Vagina (tissue), 2 donors: ENCODE measurements at places on chromosomes 2 and 18. TPM values are rescaled to one million over a fixed set of nuclear protein-coding genes. Genes with fewer than 3 reads are reported as not detected.

Gene TTC21B
- total RNA-seq, result 40.5 TPM

DNA sequence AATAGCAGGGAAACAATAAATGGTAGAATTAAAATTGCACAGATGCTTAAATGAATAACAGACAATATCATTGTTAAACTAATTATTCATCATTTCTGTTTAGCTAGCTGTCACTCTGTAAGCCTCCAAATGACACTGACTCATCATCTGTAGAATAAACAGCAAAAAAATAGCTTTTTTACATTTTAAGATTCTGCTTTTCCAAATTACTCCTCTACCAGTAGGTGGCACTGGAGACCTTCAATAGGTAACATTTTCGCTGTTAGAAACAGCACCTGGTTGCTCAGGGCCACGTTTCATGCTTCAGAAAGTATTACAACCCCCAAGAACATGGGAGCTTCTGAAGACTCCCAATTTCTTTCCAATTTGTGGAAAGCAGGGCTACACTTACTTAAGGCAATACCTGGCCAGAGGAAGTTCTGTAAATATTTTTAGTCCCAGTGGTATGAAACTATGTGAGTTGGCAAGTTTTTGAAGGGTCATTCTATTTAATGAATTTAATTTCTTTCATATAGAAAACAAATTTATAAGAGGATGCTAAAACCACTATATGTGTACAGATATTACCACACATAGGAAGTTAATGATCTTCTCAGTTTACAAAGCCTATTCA is 45.4 kb downstream of the TTN start:
- H3K36me3 ChIP-seq, result no peaks in the 10 kb centered on the region
- H3K27ac ChIP-seq, result no peak overlapping the region
- H3K27me3 ChIP-seq, result no peaks in the 10 kb centered on the region
- H3K4me3 ChIP-seq, result no peak overlapping the region
- no peaks in the 10 kb centered on the region for H3K4me1 ChIP-seq

Gene TMEM198
- total RNA-seq, result 1.5 TPM

- no peaks in the 10 kb centered on the region for H3K27me3 ChIP-seq
- no peak overlapping the region for H3K4me3 ChIP-seq
- H3K36me3 ChIP-seq, result no peaks in the 10 kb centered on the region
- no peak overlapping the region for H3K27ac ChIP-seq
Measured at GRCh38 chr2:19457809-19458208, 99.4 kb upstream of the OSR1 start.

Gene TCF23
- 7.4 TPM for total RNA-seq

DNA sequence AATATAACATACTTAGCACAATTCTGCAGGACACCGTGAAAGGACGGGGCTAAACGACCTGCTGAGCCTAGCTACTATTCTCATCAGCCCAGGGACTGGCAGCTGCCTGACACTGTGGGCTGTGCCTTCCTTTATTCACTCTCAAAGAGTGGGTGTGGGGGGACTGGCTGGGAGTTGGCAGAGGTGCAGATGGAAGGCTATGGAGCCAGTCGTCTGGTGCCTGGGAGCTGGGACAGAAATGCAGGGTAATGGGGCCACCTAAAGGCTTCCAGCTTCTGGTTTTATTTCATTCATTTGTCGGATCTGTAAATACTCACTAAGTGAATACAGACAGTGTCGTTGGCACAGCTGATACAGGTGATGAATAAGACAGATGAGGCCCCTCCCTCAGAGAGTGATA is 56.0 kb upstream of the NFU1 start:
- H3K27ac ChIP-seq, result no peak overlapping the region
- H3K27me3 ChIP-seq, result no peaks in the 10 kb centered on the region
- DNase-seq, result no peak
- H3K4me3 ChIP-seq, result no peak overlapping the region
- H3K36me3 ChIP-seq, result no peaks in the 10 kb centered on the region
- no peaks in the 10 kb centered on the region for H3K4me1 ChIP-seq

- H3K4me1 ChIP-seq, result peaks cover 60% of the 10 kb centered on the region
- H3K36me3 ChIP-seq, result no peaks in the 10 kb centered on the region
- peak overlapping the region; percentile 94 for H3K4me3 ChIP-seq
- H3K27ac ChIP-seq, result peak overlapping the region; percentile 95
Measured at GRCh38 chr2:8680822-8681760, 765 bp upstream of the ID2 start.

GRCh38 chr2:238525990-238526389 is 99.3 kb downstream of the ASB1 start:
- no peak overlapping the region for H3K27ac ChIP-seq
- peaks cover 23% of the 10 kb centered on the region for H3K4me1 ChIP-seq
- no peak for DNase-seq

- H3K4me1 ChIP-seq, result no peaks in the 10 kb centered on the region
- no peak overlapping the region for H3K4me3 ChIP-seq
- DNase-seq, result no peak
- no peaks in the 10 kb centered on the region for H3K27me3 ChIP-seq
Measured at GRCh38 chr2:168821992-168822391, 19.6 kb downstream of the NOSTRIN start.

DNA sequence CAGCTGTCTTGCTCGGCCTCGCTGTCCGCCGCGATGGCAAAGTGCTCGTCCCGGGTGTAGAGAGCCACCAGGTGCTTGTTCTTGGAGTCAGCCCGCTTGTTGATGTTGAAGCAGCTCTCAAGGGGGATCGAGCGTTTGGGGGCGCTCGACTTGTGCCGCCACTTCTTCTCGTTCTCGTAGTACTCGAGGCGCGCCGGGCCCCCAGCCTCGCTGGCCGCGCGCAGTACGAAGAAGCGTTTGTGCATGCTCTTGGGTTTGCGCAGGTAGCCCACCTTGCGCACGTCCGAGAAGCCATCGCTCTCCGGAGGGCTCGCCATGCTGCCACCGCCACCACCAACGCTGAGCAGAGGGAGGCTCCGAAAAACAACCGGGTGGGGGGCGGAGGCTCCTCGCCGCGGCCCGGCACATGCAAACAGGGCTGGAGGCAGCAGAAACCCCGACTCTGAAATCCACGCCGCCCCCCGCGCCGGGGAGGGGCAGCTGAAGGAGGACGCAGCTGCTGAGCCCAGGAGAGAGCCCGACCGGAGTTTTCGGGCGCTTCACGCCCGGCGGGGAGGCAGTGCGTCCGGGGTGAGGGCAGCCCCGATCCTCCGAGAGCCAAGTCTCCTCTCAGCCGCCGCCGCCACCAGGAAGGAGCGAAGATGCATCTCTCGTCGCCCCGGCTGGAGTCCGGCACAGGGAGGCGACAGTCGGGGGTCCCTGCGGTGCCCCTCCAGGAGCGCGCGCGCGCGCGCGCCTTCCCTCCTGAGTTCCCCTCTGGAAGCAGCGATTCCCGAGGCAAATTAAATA is 1.0 kb downstream of the IRS1 start:
- DNase-seq, result peak; percentile 88
- H3K4me1 ChIP-seq, result peaks cover 57% of the 10 kb centered on the region
- H3K36me3 ChIP-seq, result no peaks in the 10 kb centered on the region
- H3K27me3 ChIP-seq, result no peaks in the 10 kb centered on the region
- H3K27ac ChIP-seq, result peak overlapping the region; percentile 95

Gene SULT1C4
- total RNA-seq, result 8.8 TPM

DNA sequence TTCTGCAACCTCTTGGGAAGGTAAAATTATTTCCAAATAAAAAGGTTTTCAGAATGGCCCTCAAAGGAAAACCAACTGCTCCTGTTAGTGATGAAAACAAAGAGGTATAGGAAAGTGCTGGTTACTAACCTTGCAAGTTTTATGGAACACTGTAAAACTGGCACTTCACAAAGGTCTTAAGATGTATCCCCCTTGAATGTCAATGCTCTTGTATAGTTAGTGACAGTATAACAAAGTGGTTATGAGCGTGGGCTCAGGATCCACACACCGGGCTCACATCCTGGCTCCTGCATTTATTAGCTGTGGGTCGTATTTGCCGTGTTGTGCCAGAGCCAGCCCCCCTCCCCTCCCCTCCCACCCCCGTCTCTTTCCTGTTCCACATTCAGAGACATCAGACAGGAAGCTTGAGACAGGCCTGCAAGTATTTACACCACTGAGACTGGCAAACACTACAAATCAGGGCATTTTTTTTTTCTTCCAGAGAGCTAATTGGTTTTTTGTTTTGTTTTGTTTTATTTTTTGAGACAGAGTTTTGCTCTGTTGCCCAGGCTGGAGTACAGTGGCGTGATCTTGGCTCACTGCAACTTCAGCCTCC is 9.2 kb upstream of the DNPEP start:
- H3K4me1 ChIP-seq, result no peaks in the 10 kb centered on the region
- H3K27me3 ChIP-seq, result no peaks in the 10 kb centered on the region
- H3K36me3 ChIP-seq, result no peaks in the 10 kb centered on the region
- no peak overlapping the region for H3K4me3 ChIP-seq
- no peak overlapping the region for H3K27ac ChIP-seq

- H3K27me3 ChIP-seq, result no peaks in the 10 kb centered on the region
- no peaks in the 10 kb centered on the region for H3K4me1 ChIP-seq
- H3K36me3 ChIP-seq, result no peaks in the 10 kb centered on the region
- peak; percentile 69 for DNase-seq
Measured at GRCh38 chr18:23875966-23876895, 138.3 kb upstream of the TTC39C start.

- H3K4me3 ChIP-seq, result no peak overlapping the region
- no peak for DNase-seq
- no peaks in the 10 kb centered on the region for H3K4me1 ChIP-seq
- H3K27ac ChIP-seq, result no peak overlapping the region
- no peaks in the 10 kb centered on the region for H3K27me3 ChIP-seq
- no peaks in the 10 kb centered on the region for H3K36me3 ChIP-seq
Measured at GRCh38 chr18:75376004-75376403, 51.5 kb downstream of the SMIM21 start.

GRCh38 chr2:19632403-19632991 is 269.3 kb downstream of the TTC32 start:
- H3K27ac ChIP-seq, result no peak overlapping the region
- no peaks in the 10 kb centered on the region for H3K36me3 ChIP-seq
- no peak overlapping the region for H3K4me3 ChIP-seq
- H3K4me1 ChIP-seq, result no peaks in the 10 kb centered on the region

Gene DNMT3A
- total RNA-seq, result 28.0 TPM

DNA sequence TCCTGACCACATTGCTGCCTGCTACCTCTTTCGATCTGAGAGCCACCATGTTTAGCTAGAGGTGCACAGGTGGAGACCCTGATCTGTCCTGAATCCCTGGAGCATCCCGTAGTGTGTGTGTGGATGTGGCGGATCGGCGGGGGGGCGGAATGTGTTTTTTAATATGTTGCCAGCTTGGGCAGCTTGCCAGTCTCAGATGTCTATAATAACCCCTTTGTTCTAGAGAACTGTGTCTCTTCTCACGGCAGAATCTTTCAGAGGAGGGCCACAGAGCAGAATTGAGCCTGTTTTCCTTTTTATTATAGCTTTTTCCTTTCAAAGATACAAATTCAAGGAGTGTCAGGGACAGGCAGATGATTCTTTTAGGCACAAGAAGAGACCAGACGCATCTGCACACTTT is 934.1 kb upstream of the KLHL29 start:
- H3K27ac ChIP-seq, result no peak overlapping the region
- H3K4me3 ChIP-seq, result no peak overlapping the region
- H3K4me1 ChIP-seq, result no peaks in the 10 kb centered on the region
- no peaks in the 10 kb centered on the region for H3K36me3 ChIP-seq
- DNase-seq, result no peak
- H3K27me3 ChIP-seq, result no peaks in the 10 kb centered on the region

GRCh38 chr2:134351899-134352298 is 98.0 kb downstream of the MGAT5 start:
- H3K27me3 ChIP-seq, result no peaks in the 10 kb centered on the region
- H3K27ac ChIP-seq, result no peak overlapping the region
- H3K4me3 ChIP-seq, result no peak overlapping the region
- no peaks in the 10 kb centered on the region for H3K4me1 ChIP-seq
- no peaks in the 10 kb centered on the region for H3K36me3 ChIP-seq

DNA sequence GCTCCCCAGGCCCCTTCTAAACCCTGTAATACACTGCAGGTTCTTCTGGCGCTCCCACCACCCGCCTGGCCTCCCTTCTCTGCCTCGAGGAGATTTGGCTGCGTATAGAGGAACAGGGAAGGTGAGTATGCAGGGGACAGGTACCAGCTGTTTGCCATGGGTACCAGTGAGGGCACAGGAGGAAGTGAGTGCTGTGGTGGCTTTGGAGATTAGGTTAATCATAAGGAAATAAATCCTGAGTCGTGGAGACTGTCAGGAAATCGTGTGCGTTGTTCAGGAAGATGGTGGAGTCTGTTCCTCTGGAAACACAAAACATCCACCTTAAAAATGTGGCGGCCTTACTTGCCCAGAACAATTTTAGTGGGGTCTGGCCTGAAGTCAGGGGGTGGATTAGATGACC is 230.4 kb downstream of the FAM210A start:
- DNase-seq, result no peak
- no peak overlapping the region for H3K4me3 ChIP-seq
- H3K36me3 ChIP-seq, result no peaks in the 10 kb centered on the region

DNA sequence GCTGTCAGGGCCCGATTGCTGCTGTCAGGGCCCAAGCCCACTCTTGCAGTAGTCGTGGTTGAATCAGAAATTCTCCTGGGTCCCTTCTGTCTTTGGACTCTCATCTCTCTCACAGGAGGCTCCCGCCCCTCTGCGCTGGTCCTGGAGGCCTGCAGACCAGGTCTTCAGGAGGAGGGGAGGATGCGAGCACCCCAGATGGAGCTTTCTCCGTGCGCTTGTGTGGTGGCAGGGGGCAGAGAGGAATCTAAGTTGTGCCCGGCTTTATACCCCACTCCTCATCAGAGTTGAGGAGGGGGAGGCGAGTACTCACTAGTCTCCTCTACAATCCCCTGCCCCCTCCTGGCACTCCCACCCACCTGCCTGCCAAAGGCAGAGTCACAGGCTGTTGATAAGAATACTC is 10.4 kb downstream of the EN1 start:
- no peak for DNase-seq
- peaks cover 13% of the 10 kb centered on the region for H3K27me3 ChIP-seq
- H3K27ac ChIP-seq, result no peak overlapping the region
- H3K36me3 ChIP-seq, result no peaks in the 10 kb centered on the region

- no peaks in the 10 kb centered on the region for H3K36me3 ChIP-seq
- no peaks in the 10 kb centered on the region for H3K27me3 ChIP-seq
- no peak for DNase-seq
- H3K4me1 ChIP-seq, result no peaks in the 10 kb centered on the region
Measured at GRCh38 chr2:215940645-215941184, 72.6 kb downstream of the MREG start.

Gene IL1RL2
- 5.2 TPM for total RNA-seq

GRCh38 chr2:232085164-232085563 is 123.7 kb downstream of the DIS3L2 start:
- H3K27me3 ChIP-seq, result no peaks in the 10 kb centered on the region
- H3K4me1 ChIP-seq, result no peaks in the 10 kb centered on the region
- no peak overlapping the region for H3K27ac ChIP-seq
- no peak overlapping the region for H3K4me3 ChIP-seq
- no peaks in the 10 kb centered on the region for H3K36me3 ChIP-seq
- no peak for DNase-seq

GRCh38 chr2:190646780-190647522 is 1.9 kb upstream of the NAB1 start:
- no peak overlapping the region for H3K4me3 ChIP-seq
- peaks cover 25% of the 10 kb centered on the region for H3K4me1 ChIP-seq
- no peaks in the 10 kb centered on the region for H3K27me3 ChIP-seq
- DNase-seq, result no peak
- H3K27ac ChIP-seq, result no peak overlapping the region
- no peaks in the 10 kb centered on the region for H3K36me3 ChIP-seq

GRCh38 chr2:52695731-52696130 is 1071.9 kb upstream of the CHAC2 start:
- H3K36me3 ChIP-seq, result no peaks in the 10 kb centered on the region
- no peak for DNase-seq
- H3K4me3 ChIP-seq, result no peak overlapping the region
- H3K27ac ChIP-seq, result no peak overlapping the region
- H3K27me3 ChIP-seq, result no peaks in the 10 kb centered on the region

Gene IL36RN
- total RNA-seq, result 0.25 TPM

- H3K4me3 ChIP-seq, result no peak overlapping the region
- DNase-seq, result no peak
- peaks cover 41% of the 10 kb centered on the region for H3K4me1 ChIP-seq
- no peak overlapping the region for H3K27ac ChIP-seq
Measured at GRCh38 chr2:97660044-97660774, 3.6 kb downstream of the ACTR1B start.
